ENCODE measurements at places on chromosomes 6 and 20. TPM values are rescaled to one million over a fixed set of nuclear protein-coding genes. Genes with fewer than 3 reads are reported as not detected.
A peak's percentile ranks its signal among the peaks of the same experiment; 100 is the strongest.

- no peak for DNase-seq
These were observed 593 bp upstream of the GSTA3 start for GRCh38 chr6:52910091-52910490.

GRCh38 chr20:2169456-2170088, 67.9 kb downstream of the STK35 start:
- DNase-seq: no peak

- DNase-seq: peak; percentile 53
These were observed 63.1 kb upstream of the NNAT start for GRCh38 chr20:37457921-37458320.

DNA sequence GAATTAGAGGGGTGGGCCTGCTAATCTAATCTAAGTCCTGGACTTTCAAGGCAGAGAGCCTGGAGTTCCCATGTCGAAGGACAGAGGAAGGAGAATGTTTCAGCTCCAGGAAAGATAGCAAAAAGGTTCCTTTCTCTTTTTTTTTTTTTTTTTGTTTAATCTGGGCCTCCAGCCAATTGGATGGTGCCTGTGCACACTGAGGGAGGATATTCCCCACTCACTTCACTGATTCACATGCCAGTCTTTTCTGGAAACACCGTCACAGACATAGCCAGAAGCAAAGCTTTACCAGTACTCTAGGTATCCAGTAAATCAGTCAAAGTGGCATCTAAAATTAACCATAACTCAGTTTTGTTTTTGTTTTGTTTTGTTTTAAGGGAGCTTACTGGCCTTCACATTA, 721.1 kb downstream of the TENT5A start:
- DNase-seq: no peak

GRCh38 chr20:33866398-33867100, 55.4 kb downstream of the CHMP4B start:
- DNase-seq: no peak

- DNase-seq: no peak
These were observed 31.0 kb upstream of the EZR start for GRCh38 chr6:158849899-158850806.

- no peak for DNase-seq
These were observed 83.6 kb downstream of the SIM1 start for GRCh38 chr6:100381111-100381510.

- DNase-seq: no peak
These were observed 52.1 kb upstream of the RNF182 start for GRCh38 chr6:13872681-13873080.

DNA sequence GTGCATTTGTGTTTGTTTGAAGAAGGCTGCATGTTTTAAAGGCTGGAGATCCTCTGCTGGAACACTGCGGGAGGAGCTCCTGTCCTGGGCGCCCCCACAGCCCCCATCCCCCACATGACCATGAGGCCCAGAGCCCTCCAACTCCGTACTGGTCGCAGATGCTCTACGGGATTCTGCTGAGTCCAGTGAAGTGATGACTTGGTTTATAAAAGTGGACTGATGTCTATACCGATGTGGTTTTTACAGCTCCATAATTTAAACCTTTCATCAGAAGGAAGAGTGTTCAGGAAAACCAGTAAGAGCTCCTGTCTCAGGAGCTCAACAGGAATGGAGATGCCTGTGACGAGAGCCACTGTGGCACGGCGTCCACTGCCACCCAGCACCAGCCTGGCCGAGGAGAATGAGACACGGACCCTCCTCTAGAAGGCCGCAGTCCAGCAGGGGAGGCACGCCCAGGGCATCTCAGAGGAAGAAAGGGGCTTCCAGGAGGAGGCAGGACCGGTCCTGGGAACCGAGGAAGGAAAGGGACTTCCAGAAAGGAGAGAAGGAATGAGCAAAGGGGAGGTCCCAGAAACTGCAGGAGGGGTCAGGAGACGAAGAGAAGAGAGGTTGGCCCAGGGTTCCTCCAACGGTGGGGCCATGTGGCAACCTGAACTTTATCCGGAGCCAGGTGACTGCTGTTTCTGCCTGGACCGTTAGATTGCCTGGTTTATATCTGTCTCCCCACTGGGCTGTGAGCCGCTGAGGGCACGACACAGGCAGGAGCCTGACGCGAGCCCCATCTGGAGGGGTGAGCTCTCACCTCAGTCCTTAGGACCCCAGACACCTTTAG, 26.9 kb downstream of the BFSP1 start:
- peak; percentile 44 for DNase-seq

DNA sequence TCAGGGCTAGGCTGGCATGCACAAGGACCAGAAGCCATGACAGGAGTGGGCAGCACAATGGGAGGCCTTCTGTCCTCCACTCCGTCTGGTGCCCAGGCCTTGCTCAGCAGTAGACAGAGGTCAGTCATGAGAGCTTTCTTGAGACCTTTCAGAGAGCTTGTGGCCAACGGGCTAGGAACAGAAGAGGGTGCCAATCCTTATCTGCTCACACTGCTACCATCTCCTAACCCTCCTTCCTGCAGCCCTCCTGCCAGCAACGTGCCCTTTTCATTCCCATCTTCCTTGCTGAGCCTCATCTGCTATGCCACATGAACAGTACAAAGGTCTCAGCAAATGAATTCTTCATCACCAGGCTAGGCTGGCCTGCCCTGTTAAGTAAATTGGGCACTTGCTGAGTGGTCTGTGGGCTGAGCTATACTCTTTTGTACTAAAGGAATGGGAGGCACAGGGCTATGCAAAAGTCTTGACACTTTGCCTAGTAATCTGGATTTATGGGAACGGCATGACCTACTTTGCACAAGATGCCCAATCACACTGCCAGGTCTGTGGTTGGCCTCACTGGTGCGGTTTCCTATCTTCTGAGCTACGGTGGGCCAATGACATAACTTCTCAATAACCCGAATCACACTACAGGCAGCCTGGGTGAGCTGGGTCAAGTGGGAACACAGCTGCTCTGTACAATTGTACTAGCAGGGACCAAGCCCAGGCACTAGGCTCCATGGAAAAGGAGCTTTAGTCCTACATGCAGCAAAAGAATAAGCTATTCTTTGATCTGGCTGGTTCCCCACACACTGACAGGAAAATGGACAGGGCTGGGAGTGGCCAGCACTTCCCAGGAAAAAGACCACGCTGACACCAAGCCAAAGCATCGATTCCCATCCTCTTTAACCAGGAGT, 47.8 kb downstream of the ELOVL5 start:
- peak; percentile 56 for DNase-seq

DNA sequence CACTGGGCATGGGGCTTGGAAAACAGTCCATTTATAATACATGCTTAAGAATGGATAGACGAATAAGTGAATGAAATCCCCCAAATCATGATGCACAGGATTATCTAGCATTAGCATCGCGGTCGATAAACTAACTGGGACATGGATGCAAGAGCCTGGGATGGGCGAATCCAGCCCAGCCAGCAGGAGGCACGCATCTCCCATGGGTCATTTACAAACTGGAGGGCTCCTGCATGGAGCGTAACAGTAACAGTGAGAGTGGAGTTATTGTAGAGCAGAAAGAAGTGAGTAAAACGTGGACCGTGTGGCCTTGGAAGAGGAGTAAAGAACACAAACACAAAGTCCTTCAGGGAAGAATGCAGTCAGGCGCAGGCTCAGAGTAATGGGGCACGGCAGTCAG, 136.5 kb downstream of the AGPAT4 start:
- DNase-seq: no peak

- peak; percentile 40 for DNase-seq
These were observed 4.0 kb downstream of the TNFRSF6B start for GRCh38 chr20:63700199-63701050.

DNA sequence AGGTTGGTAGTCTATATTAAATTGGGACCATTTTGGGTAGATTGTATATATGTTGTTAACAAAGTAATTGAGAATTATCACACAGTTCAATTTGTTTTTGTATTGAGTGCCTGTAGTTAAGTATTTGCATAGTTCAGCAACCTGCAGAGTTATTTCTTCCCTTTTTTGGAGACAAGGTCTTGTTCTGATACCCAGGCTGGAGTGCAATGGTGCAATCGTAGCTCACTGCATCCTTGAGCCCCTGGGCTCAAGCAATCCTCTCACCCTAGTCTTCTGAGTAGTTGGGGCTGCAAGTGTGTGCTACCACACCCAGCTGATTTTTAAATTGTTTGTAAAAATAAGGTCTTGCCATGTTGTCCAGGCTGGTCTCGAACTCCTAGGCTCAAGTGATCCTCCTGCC, 250.5 kb downstream of the UTRN start:
- no peak for DNase-seq

DNA sequence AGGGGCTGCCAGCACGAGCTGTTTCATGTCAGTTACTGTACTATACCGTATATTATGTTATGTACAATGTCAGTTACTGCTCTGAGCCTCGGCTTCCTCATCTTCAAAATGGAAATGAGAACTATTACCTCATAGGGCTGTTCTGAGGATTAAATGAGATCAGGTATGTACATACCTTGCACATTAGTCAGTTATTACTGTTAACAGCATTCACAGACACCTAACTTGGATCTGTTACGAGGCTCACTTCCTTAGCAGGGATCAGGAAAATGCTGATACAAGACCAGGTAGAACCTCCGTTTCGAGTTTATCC, 69.7 kb upstream of the TBC1D7 start:
- DNase-seq: no peak

GRCh38 chr6:134287859-134288537, 29.9 kb downstream of the SGK1 start:
- no peak for DNase-seq

DNA sequence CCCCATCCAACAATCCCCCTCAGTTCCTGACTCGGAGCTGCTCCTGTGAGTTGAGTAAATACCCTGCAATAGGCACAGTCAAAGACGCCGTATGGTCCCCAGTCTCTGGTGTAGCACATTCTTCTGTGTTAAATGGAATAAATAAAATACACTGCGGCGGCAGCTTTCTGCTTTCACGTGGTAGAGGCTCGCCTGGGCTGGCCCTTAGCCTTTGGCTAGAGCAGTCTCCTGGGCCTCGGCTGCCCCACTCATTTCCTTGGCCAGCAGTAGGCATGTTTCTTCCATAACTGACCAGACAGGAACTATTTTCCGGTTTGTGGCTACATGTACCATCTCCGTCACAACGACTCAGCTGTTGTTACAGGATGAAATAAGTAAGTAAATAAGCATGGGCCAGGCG, 20.7 kb downstream of the SERPINB6 start:
- no peak for DNase-seq

- DNase-seq: no peak
These were observed 114.6 kb upstream of the JARID2 start for GRCh38 chr6:15131234-15131633.

GRCh38 chr20:36624944-36625324, 19.4 kb downstream of the RAB5IF start:
- DNase-seq: no peak

- DNase-seq: no peak
These were observed 158.3 kb downstream of the TMEM242 start for GRCh38 chr6:157164972-157165371.

GRCh38 chr6:79438030-79438429, 99.2 kb downstream of the LCA5 start:
- DNase-seq: peak; percentile 51

GRCh38 chr20:991850-992249, 10.3 kb downstream of the RSPO4 start:
- DNase-seq: no peak

GRCh38 chr6:108163644-108164542, 1.9 kb upstream of the NR2E1 start:
- DNase-seq: no peak

DNA sequence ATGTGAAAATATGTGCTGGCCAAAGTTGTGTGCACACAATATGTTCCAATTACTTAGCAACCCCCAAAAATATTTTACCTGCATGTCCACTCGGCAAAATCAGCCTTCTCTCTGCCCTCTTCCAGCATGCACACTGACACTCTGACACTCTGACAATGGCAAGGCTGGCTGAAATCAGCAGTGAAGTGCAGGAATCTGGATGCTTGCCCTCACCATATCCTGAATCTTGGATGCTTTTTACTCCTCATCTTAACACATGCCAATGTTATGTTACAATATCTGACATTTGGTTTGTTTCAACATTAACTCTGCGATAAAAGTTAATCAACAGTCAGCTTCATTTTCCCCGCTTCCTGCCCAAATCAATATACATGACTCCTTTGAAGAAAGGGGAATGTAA, 203.2 kb downstream of the COL9A1 start:
- DNase-seq: no peak

GRCh38 chr6:87054143-87054833, 40.6 kb downstream of the CGA start:
- DNase-seq: no peak

DNA sequence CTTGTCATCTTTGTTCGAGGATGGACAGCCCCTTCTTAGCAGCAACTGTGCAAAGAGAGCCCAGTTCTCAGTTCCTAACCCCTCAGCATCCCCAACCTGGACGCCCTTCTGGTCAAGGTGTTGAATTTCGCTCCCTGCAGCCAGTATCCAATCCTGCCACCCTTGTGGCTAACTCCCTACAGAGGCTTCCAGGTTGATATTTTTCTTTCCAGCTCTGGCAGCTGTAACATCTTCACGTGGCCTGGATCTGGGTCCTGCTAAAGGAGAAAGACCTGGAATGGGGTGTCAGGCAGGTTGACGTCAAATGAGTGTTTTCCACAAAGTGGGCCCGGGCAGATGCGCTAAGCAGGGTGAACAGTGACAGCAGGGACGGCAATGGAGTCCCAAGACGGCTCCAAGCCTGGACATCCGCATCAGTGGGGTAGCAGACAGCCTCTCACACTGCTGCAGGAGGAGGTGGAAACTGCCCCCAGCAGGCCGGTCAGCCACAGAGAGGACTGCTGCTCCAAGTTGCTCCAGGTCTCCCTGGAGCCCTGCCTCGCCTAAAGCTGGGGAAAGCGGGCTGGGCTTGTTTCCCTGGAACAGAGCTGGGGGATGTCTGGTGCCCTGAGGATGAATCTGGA, 1.0 kb upstream of the YTHDF1 start:
- DNase-seq: no peak

TRERF1 gene
- 1.5 TPM for total RNA-seq

SLC17A2 gene
- total RNA-seq: not detected

FOXA2 gene
- not detected for total RNA-seq

FAXC gene
- not detected for total RNA-seq

KCNK5 gene
- 0.65 TPM for total RNA-seq

ABT1 gene
- 7.4 TPM for total RNA-seq

SPATA25 gene
- total RNA-seq: 1.7 TPM

HDGFL1 gene
- total RNA-seq: not detected

ZC2HC1B gene
- not detected for total RNA-seq

CRISP2 gene
- total RNA-seq: not detected

MCHR2 gene
- total RNA-seq: not detected

SLX4IP gene
- 2.6 TPM for total RNA-seq

CST2 gene
- not detected for total RNA-seq

PRPH2 gene
- 0.30 TPM for total RNA-seq

DOK5 gene
- total RNA-seq: 2.9 TPM

DDRGK1 gene
- total RNA-seq: 36.4 TPM

Data from Right ventricle myocardium superior (tissue), 1 donor.